Erythroblast (primary cell): ENCODE measurements at places on chromosomes 13 and 19.

- DNase-seq: no peak
These were observed 26.3 kb downstream of the IL12RB1 start for GRCh38 chr19:18060472-18060871.

- DNase-seq: peak; percentile 36
These were observed 47.9 kb downstream of the CERS4 start for GRCh38 chr19:8257052-8257443.

DNA sequence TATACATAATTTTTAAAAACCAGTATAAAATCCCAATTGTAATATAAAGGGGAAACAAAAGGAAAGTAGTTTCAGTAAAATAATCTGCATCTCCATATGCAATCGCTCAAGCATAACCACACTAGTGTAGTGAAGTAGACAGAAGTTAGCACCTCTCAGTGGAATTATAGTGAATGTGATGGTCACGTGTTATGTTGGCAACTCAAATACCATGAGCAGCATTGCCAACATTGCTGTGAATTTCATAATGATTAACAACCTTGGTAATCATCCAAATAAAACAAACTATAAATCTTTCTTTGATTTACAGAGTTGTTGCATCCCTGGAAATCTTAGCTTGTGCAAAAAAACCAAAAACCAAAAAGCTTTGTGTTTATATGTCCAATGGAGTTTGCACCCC is 77.3 kb upstream of the SIAH3 start:
- no peak for DNase-seq

DNA sequence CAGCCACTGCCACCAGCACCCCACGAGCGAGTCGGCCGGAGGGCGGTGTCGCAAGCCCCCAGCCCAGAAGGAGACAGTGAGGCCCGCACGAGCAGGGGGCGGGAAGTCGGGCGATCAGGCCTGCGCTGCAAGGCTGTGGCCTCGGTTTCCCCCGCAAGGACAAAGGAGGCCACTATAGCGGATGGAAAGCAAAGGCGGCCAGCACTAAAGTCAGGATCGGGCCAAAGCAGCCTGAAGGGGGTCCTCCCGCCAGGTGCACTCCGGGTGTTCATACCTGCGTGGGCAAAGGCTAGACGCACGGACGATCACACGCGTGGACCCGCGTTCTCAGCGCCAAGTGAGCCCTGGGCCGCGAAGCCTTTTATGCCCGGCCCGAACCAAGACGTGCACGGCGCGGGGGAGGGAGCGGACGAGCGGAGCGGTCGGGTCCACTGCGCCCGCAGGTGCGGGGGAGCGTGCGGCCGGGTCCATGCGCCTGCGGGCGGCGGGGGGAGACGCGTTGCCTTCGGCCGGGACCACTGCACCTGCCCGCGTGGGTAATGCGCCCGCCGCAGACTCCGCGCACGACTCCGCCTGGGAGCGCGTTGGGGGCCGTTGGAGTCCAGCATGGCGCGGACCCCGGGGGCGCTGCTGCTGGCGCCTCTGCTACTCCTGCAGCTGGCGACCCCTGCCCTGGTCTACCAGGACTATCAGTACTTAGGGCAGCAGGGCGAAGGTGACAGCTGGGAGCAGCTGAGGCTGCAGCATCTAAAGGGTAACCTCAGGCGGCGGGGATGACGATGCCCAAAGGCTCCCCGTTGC is at the start of the genes PRDX2 and THSD8:
TSS of gene PRDX2 (minus strand) at position 335 of the 801 bp plus-strand sequence. CDS start 539 bp downstream, outside the sequence.
TSS of gene THSD8 (plus strand) at position 604 of the 801 bp plus-strand sequence. CDS start at position 607, 3 bp downstream.
- DNase-seq: peak; percentile 95

DNA sequence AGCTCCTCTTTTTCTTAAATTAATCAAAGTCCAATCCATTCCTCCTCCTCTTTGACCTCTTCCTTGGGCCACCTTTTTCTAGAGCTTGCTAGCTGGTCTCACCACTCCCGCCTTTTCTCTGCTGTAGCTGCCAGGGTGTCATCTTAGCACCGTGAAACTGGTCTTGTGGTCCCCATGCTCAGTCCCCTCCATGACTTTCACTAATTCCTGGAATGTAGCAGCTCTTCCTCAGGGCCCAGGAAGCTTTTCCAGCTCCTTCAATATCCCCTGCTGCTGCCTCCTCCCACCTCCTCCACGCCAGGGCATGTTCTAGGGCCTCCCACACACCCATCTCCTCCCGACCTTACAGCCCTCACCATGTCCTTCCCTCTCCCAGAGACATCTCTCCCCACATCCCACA is 222.2 kb downstream of the MYO16 start:
- DNase-seq: no peak

GRCh38 chr13:102707467-102707866 is 12.6 kb upstream of the METTL21C start:
- DNase-seq: no peak

DNA sequence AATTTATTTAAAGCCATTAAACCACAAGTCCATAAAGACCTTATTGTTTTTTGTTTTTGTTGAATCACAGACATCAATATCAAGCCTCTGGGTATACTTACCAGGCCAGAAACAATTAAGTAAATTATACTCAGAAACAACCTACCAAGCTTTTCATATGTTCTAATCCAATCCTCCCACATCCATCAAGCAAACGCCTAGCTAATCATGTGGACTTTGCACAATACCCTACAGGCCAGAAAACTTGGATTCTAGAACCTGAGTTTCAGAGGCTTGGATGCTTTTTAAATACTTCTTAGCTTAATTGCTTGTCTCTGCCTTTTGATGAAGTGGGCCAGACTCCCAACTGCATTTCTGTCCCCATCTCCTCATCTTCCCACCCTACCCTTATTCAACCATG is 39.9 kb downstream of the TGDS start:
- DNase-seq: no peak

DNA sequence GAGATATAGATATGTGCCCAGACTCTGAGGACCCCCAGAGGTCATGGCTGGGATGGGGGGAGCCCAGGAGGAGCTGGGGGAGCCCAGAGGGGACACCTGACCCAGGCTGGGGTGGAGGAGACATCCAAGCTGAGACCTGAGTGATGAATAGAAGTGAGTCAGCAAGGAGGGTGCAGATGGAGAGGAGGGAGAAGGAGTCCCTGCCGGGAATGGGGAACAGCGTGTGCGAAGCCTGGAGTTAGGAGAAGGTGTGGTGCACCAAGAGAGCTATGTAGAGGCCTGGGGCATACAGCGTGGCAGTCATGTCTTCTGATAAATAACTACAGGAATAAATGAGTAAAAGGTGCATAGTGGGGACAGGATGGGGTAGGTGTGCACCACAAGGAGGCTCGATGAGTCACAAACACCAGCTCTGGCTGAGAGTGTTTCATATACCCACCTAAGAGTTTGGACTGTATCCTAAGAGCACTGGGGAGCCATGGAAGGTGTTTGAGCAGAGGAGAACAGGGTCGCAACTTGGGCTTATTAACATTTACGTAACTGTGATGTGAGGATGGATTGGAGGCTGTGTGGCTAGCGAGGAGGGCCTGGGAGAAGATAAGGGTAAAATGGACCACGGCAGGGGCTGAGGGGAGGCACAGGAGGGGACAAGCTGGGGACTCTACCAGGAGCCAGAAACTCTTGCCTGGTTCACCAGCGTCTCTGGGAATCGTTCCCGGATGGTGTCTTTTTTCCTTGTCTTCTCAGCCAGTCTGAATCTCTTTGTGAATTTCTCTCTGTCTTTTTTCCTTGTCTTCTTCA is 1.4 kb downstream of the CEACAM18 start:
- no peak for DNase-seq

DNA sequence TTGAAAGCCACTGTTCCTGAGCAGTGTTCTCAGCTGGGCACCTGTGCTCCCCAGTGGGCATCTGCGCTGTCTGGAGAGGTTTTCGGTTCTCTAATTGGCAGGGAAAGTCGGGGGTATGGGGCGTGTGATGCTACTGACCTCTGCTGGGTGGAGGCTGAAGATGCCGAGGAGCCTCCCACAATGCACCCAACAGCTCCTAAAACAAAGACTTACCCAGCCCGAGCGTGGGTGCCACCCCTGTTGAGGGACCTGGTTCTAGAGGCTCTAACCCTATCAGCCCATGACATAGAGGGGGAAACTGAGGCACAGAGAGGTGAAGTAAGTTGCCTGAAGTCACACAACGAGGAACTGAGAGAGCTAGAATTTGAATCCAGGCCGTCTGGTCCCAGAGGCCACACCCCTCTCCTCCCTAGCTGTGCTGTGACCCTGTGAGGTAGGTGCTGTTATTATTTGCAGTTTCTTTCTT is 2.3 kb downstream of the SPACA4 start:
- DNase-seq: peak; percentile 59

- no peak for DNase-seq
These were observed 415.9 kb downstream of the FGF9 start for GRCh38 chr13:22086597-22087330.

DNA sequence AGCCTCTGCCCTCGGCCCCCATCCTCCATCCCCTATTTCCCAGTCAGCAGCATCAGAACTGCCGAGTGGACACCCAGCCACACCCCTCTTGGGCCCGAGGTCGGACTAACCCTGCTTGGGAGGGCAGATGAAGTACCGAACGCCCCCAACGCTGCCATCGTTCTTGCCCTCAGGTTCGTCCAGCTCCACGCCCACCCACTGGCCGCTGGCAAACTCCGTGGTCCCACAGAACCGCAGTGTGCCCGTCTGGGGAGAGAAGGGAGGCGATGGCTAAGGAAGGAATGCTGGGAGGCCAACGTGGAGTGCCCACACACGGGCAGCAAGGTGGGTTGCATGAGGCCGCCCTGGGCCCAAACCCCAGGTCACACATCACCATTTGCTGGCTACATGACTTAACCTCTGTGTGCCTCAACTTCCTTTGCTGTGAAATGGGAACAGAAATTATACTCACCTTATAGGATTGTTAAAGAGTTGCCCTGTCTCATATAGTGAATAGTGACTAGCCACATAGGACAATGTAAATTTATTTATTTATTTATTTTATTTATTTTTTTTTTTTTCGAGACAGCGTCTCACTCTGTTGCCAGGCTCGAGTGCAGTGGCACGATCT is 5.2 kb upstream of the ALKBH6 start:
- no peak for DNase-seq

DNA sequence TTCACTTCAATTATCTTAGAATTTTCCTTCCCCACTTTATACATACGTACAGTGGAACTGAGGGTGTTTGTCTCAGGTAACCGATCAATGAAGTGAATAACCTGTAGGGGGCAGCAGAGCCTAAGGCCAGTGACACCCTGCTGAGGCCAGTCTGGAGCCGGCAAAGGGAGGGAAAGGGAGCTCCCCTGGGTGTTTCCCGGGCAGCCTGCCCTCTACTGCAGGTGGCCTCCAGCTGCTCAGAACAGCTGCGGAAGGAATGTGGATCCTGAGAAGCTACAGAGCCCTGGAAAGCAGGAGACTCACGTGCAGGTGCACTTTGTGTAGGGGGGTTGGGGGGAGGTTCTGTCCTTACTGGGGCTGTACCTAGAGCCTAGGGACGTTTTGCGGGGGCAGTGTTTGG is 832 bp upstream of the ZNF491 start:
- peak; percentile 91 for DNase-seq

DNA sequence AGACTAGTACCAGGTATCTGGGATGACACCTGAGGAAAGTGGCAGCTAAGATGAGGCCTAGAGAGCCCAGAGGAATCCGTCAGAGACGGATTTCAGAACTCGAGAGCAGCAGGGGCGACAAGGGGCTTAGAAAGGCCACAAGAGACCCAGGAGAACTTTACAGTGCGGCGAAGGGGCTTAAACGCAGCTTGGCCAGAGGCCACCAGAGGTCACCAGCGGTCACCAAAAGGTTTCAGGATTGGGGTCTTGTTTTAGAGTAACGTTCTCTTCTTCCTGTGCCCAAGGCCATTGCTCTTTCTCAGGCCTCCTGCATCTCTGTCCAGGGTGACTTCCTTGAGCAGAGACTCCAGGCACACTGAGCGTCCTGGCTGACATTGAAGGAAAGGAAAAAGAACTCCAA is 2.2 kb downstream of the ZSCAN22 start:
- peak; percentile 46 for DNase-seq

- DNase-seq: peak; percentile 62
These were observed 47.4 kb upstream of the TMTC4 start for GRCh38 chr13:100721885-100722512.

DNA sequence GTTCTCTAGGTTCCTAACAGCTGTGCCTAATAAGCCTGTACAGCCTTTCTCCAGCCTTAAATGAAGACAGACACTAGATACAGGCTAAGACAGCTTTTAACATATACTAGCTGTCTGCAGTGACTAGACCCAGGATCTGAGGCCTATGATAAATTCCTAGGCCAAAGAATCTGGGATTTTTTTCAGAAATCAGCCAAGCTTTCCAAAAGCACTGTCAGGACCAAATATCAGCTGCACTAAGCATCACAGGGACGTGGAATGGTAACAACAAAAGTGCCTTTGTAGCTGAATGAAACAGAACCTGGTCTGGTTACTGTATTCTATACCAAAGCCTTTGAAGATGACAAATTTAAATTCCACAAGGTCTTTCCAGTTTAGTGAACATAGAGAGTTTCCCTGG is 77.9 kb upstream of the DOCK9 start:
- no peak for DNase-seq
